Stimulated activated CD8-positive, alpha-beta memory T cell treated with anti-CD3 and anti-CD28 coated beads, Interleukin-7, amount 100 ng/mL, for 1 hour (primary cell): ENCODE measurements at places on chromosomes 11 and 22.

DNA sequence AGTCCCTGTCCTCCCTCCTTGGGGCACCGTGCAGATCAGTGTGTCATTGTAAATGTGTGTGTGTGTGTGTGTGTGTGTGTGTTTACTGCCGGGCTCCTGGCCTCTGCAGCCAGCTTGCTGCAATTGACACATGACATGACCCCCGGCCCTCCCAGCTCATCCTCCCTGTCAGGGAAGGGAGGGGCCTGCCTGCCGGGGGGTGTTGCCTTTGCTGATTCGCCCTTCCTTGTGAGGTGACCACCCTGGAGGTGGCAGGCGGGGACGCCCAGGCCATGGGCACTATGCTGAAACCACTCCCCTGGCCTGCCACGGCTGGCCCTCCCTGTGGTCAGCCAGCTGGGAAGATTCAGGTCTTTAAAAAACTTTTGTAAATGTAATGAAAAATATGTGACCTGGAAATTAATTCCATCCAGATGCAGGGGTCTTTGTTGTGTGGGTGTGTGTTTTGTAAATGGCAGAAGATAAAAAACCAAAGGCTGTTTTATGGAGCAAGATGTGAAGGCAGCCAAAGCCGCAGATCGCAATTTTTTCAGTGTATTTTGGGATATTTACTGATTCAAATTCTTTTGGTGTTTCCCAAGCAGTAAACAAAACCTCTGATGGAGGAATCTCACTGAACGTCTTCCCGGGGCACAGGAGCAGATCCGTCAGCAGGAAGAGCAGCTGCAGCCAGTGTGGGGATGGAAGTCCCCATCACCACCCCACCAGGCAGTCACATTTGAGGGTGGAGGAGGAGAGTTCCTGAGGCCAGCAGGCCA lies 23.2 kb downstream of the SHISAL1 start:
- DNase-seq = no peak

GRCh38 chr11:94536386-94536785 lies 7.3 kb upstream of the FUT4 start:
- DNase-seq = no peak

- no peak for DNase-seq
These were observed 35.4 kb upstream of the PHF21B start for GRCh38 chr22:45045208-45045607.

- no peak for DNase-seq
These were observed 10.0 kb downstream of the RNH1 start for GRCh38 chr11:496834-497564.

DNA sequence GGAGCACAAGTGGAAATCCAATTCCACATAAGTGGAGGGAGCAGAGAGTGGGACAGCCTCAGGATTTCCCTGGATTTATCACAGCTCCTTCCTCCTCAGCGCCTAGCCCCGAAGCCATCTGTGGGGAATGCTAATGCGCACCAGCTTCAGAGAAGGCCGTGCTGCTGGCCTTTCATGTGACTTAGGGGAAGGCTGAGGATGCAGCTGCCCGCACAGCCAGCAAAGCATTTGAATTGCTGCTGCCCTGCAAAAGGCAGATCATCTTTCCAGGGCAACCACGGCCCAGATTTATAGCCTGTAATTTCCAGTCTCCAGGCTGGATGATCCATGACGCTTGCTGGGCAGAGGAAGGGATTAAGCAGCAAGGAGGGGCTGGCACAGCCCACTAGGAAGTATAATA lies 29.9 kb downstream of the SYN3 start:
- DNase-seq = no peak

- no peak for DNase-seq
These were observed 2.3 kb downstream of the CCDC86 start for GRCh38 chr11:60844045-60844869.

- no peak for DNase-seq
These were observed 1.0 kb downstream of the CTSD start for GRCh38 chr11:1762537-1763302.

DNA sequence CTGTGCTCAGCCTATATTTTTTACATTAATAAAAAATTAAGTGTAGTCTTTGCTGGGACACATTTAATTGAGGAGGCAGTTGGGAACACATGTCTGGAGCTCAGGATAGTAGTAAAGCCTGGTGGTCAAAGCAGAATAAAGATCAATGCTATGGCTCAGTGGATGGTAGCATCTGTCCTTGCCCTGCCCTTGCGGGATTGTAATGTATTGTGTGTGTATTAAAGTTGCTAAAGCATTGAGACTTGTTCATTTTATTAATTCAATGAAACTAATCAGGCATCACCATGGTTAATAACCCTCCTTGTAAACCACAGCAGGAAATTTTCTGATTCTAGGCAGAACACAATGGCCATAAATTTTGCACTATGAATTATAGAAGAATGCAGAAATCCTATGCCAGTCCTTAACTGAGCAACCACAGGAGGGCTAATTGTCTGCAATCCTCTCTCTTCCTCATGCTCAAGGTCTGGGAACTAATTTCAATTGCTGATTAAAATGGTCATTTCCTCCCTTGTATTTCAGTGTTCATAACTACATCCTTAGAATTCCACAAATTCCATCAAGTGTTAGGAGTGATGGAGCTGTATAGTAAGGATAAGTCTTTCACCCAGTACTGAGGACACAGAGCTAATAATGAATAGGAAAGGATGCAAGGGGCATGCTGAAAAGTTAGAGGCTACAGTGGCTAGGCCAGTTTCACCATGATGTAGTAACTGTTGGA lies 403.2 kb upstream of the DDI1 start:
- no peak for DNase-seq

GRCh38 chr11:2662024-2662312 lies 37.8 kb downstream of the KCNQ1OT1 start:
- no peak for DNase-seq

DNA sequence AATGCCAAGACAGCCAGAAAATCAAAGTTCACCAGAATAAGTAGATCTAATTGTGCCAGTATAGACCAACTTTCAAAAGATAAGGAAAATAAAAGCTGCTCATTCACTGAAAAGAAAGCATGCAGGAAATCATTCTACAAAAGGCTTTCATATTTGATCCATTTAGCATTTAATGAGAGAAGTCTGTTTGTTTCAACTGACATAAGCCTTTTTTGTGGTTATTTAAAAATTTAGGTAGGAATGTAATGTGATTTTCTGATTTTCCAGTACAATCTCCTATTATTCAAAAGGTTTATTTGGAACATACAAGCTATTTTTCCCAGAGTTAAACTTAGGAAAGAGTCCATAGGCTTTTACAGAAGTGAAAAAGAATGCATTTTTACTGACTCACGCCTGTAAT lies 92.7 kb downstream of the SBF2 start:
- DNase-seq = no peak

DNA sequence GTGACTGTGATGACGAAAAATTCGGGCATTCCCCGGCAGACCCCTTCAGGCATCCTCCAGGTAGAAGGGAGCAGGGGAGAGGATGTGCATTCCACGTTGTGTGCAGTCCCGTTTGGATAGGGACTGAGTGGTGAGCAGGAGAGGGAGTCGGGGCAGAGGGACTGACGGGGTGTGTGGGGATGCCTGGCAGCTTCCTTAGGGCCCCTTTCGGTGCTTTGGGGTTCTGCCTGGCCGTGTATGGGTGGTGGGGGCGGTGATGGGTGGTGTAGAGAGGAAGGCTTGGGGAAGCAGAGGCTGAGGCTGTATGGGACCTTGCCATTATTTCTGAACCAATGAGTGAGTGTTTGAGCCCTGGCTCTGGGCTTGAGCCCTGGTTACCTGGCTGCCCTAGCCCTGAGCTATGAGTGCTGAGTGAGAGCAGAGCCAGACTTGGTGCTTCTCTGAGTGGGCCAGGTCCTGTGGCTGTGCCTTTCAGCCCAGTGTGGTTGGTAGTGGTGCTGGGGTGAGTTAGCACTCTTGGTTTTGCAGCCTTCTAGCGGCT lies 914 bp downstream of the INPPL1 start:
- DNase-seq = no peak

DNA sequence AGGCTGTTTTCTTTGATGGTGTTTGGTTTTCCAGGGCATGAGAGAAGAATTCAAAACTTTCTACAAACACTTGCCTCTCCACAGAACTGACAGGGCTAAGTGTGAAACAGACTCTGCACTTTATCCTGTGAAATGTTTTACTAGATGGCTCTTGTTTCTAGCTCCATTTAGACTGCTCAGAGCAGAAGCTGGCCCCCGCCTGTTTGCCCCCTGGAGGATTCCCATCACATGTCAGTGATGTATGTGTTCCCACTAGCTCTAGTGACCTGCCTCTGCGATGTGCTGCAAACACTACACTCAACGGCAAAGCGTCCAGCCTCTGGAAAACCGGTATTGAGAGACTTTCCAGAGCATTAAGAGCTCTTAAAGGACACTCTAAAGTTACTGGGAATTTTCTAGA lies 41.4 kb upstream of the PCF11 start:
- no peak for DNase-seq

- no peak for DNase-seq
These were observed 201.9 kb upstream of the SESN3 start for GRCh38 chr11:95432714-95433503.

- no peak for DNase-seq
These were observed 25.1 kb upstream of the LDLRAD3 start for GRCh38 chr11:35918716-35919115.

DNA sequence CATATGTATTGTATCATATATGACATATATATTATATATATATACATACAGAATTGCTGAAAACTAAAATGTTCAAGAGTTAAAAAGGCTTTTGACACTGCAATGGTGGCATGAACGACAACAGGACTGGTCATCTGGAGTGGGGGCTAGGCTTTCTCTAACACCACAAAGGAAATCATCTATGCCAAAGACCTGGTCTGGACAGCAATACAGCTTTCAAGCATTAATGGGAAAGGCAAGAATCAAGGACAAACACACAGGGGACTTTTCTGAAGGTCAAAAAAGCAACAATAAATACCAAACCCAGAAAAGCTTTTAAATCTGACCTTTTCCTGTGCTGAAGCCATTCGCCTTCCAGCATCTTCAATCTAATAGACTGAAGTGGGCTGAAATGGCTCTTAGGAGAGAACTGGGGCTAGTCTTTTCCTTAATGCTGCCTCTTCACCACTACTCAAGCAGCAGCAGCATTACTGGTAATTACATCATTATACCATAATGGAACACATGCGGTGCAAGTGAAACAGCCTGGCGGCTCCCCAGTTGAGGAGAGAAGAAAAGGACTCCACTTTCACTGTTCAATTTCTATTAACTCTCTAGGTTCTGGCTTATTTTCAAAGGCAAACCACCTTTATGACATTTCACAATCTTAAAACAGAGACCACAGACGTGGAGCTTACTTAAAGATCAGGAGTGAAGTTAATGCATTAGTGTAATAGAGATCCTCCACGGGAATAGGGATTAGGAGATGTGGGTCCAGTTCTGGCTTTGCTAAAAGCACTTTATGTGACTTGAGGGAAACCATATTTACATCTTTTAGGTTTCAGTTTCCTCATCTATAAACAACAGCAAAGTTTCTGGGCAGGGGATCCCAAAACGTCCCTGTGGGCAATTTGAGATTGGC lies 63.0 kb downstream of the GAB2 start:
- no peak for DNase-seq

GRCh38 chr11:112564228-112564955 lies 303.7 kb upstream of the PLET1 start:
- DNase-seq = no peak

DNA sequence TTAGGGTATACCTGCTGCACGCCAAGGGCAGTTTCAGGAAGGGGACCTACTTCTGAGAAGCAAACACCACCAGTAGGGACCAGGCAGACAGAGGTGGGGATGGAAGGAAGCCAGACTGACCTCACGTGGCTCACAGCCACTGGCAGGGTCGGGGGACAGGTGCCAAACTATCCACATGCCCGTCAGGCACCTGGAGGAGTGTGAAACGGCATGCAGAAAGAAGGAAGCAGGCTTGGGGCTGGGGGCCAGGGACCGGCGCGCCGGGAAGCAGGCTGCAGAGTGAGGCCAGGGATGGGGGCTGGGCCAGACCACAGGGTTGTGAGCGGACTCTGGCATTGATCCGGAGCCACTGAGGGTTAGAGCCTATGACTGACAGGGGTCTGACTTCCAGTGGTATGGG lies 47.5 kb downstream of the CDKN1C start:
- DNase-seq = no peak

DNA sequence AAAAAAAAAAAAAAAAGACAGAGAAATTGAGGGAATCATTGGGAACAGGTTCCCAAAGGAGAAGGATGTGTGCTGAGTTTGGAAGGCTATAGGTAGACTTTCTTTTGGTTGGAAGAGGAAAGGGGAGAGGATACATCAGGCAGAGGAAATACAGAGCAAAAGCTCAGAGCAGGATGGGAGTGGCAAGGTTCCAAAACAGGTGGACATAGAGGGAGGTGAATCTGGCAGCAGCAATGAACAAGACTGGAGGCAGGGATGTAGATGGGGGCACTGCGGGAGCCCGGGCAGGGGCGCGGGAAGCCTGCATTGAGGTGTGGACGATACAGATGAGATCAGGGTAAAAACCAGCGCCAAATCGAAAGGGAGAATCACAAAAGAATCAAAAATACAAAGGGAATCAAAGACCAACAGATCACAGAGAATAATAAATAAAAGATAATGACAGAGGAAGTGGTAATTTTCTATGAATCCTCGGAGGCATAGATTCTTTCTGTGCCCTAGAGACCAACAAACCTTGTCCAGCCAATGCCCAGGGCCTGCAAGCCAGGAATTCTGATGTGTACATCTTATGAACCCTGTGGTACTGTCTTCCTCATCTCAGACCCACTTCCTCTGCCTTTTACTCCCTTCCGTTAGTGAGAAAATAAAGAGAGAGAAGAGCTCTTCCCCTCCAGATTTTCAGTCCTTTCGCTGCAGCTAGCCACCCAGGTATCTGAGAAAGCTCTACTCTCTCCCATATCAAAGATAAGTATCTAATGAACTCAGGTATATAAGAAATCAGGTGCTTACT lies 70.3 kb downstream of the SLC1A2 start:
- DNase-seq = no peak

DNA sequence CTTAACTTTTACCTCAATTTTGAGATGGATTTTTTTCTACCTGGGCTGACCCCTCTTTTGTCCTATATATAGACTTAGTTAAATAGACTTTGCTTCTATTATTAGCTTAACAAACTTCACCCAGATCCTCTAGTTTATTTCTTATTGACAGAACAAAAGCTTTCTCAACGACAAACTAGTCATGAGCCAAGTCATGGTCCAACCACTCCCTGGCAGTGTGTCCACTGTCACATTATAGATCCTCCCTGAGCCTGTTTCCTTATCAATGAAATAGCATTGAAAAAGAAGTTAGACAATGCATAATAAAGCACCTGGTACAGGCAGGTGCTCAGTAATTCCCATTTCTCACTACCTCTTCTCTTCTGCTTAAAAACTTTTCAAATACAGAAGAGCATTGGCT lies 155.1 kb downstream of the SPON1 start:
- DNase-seq = no peak

DNA sequence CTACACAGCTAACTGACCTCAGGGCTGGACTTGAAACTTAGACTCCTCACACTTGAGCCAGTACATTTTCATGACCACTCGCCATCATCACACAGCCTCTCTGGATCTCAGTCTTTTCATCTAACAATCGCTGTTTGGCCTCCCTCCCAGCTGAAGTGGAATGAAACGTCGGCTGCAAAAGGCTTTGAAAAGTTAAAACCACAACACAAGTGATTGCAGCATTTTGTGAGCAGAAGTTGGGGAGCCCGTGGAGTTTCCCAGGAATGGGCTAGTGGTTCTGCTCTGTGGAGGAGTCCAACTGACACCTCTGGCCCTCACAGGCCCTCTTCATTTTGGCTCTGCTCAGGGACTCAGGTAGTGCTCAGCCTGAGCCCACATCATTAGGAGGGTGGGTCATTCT lies 35.9 kb upstream of the TRIM29 start:
- DNase-seq = no peak
